ENCODE measurements at places on chromosomes 13 and 19. TPM values are rescaled to one million over a fixed set of nuclear protein-coding genes. Genes with fewer than 3 reads are reported as not detected.

- H3K27me3 ChIP-seq, result no peaks in the 10 kb centered on the region
- no peak overlapping the region for H3K27ac ChIP-seq
- no peaks in the 10 kb centered on the region for H3K4me1 ChIP-seq
- DNase-seq, result no peak
Observed at GRCh38 chr13:55199134-55199533, 1941.6 kb upstream of the PRR20A start.

DNA sequence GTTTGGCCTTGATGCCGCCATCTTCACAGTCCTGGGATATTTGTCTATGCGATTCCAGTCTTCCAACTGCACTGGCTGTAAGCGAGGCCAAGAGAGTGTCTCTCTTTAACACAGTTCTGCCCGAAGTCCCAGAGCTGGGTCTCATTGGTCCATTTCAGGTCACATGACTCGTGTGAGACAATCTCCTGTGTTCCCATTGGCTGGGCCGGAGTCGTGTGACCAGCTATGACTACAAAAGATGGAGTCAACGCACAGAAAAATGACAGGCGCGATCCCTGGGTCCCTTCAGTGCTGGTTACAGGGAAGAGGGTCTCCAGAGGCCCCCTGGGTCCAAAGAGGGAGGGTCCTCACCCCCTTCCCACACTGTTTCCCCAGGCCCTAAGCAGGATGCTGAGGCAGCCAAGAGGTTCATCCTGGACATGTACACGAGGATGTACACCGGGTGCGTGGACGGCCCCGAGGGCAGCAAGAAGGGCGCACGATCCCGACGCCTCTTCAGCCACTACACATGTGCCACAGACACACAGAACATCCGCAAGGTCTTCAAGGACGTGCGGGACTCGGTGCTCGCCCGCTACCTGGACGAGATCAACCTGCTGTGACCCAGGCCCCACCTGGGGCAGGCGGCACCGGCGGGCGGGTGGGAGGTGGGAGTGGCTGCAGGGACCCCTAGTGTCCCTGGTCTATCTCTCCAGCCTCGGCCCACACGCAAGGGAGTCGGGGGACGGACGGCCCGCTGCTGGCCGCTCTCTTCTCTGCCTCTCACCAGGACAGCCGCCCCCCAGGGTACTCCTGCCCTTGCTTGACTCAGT lies 15.9 kb upstream of the S1PR4 start:
- no peaks in the 10 kb centered on the region for H3K27me3 ChIP-seq
- no peaks in the 10 kb centered on the region for H3K4me1 ChIP-seq
- H3K4me3 ChIP-seq, result no peak overlapping the region
- no peak overlapping the region for H3K27ac ChIP-seq
- DNase-seq, result no peak

- H3K27ac ChIP-seq, result no peak overlapping the region
- no peaks in the 10 kb centered on the region for H3K4me1 ChIP-seq
- DNase-seq, result no peak
Observed at GRCh38 chr13:102033857-102034331, 368.0 kb downstream of the FGF14 start.

DNA sequence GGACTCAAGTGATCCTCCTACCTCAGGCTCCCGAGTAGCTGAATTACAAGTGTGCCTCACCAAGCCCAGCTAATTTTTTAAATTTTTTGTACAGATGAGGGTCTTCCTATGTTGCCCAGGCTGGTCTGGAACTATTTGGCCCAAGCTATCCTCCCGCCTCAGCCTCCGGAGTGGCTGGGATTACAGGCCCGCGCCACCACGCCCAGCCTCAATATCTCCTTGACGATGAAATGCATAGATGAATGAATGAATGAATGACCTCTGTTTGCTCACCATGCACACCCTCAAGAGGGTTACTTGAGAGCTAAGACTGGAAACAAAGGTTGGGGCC lies 14.9 kb upstream of the AP1M2 start:
- H3K4me1 ChIP-seq, result peaks cover 31% of the 10 kb centered on the region
- peak overlapping the region; percentile 92 for H3K4me3 ChIP-seq
- no peak for DNase-seq
- peak overlapping the region; percentile 89 for H3K27ac ChIP-seq

DNA sequence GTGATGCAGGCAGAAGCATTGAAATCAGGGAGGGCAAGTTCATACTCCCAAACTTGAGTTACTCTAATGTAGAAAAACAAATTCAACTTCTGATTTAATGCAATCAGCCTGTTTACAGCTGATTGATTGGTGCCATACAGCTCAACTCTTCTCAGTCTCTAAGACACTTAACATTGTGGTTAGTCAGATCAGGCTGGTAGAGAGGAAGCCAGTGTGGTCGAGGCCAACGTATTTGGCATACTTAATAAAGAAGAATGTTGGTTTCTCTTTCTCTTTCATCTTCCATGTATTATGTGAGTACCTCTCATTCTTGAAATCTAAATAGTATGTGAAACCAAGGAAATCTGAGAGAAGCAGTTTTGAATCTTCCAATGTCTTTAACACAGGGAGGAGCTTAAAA lies 255.0 kb upstream of the SLITRK1 start:
- H3K36me3 ChIP-seq, result no peaks in the 10 kb centered on the region
- H3K4me1 ChIP-seq, result no peaks in the 10 kb centered on the region
- no peak overlapping the region for H3K4me3 ChIP-seq
- no peaks in the 10 kb centered on the region for H3K27me3 ChIP-seq
- no peak for DNase-seq

Gene CACNG7
- polyA plus RNA-seq, result not detected

Gene NOVA2
- polyA plus RNA-seq, result 10.7 TPM

Gene SLC46A3
- polyA plus RNA-seq, result 3.4 TPM

DNA sequence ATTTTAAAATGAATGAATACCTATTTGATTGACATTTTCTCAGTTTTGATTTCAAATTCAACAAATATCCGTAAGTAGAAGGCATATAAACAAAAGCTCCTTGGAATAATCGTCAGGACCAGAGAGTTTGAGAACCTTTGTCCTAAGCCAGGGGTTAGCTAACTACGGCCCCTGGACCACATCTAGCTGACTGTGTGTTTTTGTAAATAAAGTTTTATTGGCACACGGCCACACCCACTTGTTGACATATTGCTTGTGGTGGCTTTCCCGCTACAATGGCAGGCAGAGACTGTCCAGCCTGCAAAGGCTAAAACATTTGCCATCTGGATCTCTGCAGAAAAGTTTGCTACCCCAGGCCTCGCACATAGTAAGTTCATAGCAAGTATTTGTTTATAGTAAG lies 83.4 kb downstream of the GNG7 start:
- no peaks in the 10 kb centered on the region for H3K36me3 ChIP-seq
- DNase-seq, result no peak

DNA sequence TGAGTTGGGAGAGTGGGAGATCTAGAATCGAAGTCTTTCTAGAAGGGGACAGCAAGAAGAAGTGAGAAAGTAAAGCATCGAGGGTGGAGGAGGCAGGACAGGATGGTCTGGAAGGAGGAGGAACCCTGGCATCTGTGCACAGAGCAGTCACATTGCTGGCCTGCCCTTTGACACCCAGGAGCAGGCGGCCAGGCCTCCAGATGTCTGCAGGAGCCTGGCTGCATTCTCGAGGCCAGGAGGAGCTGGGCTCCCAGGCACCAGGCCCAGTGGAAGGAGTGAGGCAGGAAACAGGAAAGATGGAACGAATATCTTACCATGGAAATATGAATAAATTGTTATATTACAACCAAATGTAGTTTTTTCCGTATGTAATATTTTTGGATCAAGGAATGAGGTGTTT lies 27.7 kb upstream of the ARGLU1 start:
- H3K27me3 ChIP-seq, result no peaks in the 10 kb centered on the region
- no peak overlapping the region for H3K27ac ChIP-seq
- H3K4me1 ChIP-seq, result peaks cover 20% of the 10 kb centered on the region
- H3K36me3 ChIP-seq, result no peaks in the 10 kb centered on the region
- H3K4me3 ChIP-seq, result no peak overlapping the region

GRCh38 chr19:2214251-2214650 lies 21.9 kb downstream of the PLEKHJ1 start:
- no peaks in the 10 kb centered on the region for H3K27me3 ChIP-seq
- peaks cover 100% of the 10 kb centered on the region for H3K36me3 ChIP-seq
- H3K4me3 ChIP-seq, result no peak overlapping the region
- no peak for DNase-seq
- H3K4me1 ChIP-seq, result peaks cover 10% of the 10 kb centered on the region
- H3K27ac ChIP-seq, result no peak overlapping the region

- H3K27me3 ChIP-seq, result no peaks in the 10 kb centered on the region
- H3K27ac ChIP-seq, result peak overlapping the region; percentile 91
- H3K36me3 ChIP-seq, result peaks cover 25% of the 10 kb centered on the region
- H3K4me3 ChIP-seq, result peak overlapping the region; percentile 80
Observed at GRCh38 chr19:15419413-15420025, 731 bp upstream of the AKAP8L start.

Gene ZNF793
- polyA plus RNA-seq, result 1.8 TPM

DNA sequence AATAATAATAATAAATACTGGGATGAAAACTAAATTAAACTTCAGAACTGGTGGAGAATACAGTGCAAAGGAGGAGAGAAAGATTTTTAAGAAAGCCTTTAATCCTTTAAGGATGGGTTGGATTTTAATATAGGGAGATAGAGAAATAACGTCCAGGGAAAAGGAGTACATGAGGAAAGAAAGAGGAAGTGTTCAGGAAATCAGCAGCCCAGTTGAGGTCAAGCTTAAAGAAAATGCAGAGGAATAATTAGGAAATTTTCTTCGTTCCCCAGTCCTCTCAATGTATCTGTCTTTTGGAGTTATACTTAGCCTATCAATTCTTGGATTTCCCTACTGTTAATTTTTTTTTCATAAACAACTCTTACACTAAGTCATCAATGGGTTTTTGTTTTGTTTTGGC lies 47.7 kb downstream of the INTS6 start:
- H3K36me3 ChIP-seq, result no peaks in the 10 kb centered on the region
- H3K4me1 ChIP-seq, result peaks cover 9% of the 10 kb centered on the region
- no peak overlapping the region for H3K27ac ChIP-seq
- H3K4me3 ChIP-seq, result no peak overlapping the region

Gene CCNA1
- polyA plus RNA-seq, result 0.23 TPM

Gene PIN1
- 105 TPM for polyA plus RNA-seq

Gene SIGLEC5
- polyA plus RNA-seq, result not detected

DNA sequence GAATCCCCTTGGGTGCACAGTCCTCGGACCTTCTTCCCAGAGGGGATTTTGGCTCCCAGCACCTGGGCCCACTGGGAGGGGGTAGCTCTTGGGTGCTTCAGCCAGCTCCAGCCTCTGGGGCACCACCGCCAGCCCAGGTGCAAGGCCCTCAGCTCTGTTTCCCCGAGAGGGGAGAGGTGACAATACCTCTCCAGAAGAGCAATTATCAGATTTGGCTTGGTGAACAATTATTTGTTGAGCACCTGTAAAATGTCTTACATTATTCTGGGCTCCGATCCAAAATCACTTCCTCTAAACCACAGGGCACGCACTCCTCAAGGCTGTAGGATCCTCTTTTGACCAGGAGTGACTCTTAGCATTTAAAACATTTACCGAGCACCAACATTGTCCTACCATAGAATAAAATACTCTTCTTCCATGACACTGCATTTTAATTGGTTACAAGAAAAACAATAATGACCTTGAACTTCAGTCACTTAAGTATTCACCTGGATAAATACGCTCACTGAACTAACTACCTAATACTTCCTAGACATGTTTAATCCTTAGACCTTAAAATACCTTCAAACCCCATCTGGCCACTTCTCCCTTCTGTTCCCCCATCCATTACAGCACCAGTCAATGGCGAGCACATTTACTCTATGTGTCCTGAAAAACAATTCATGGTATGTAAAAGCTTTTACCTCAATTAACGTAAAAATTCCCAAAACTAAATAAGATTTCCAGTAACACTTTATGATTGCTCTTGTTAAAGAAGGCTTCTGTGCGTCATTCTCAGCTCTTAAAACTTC lies 54.8 kb downstream of the ABCC4 start:
- H3K4me3 ChIP-seq, result no peak overlapping the region
- DNase-seq, result no peak
- no peaks in the 10 kb centered on the region for H3K4me1 ChIP-seq
- no peaks in the 10 kb centered on the region for H3K36me3 ChIP-seq

Gene RYR1
- polyA plus RNA-seq, result 0.46 TPM

GRCh38 chr13:33189470-33189869 lies 96.1 kb downstream of the STARD13 start:
- no peak overlapping the region for H3K27ac ChIP-seq
- no peak overlapping the region for H3K4me3 ChIP-seq
- no peak for DNase-seq
- peaks cover 4% of the 10 kb centered on the region for H3K36me3 ChIP-seq
- no peaks in the 10 kb centered on the region for H3K27me3 ChIP-seq

DNA sequence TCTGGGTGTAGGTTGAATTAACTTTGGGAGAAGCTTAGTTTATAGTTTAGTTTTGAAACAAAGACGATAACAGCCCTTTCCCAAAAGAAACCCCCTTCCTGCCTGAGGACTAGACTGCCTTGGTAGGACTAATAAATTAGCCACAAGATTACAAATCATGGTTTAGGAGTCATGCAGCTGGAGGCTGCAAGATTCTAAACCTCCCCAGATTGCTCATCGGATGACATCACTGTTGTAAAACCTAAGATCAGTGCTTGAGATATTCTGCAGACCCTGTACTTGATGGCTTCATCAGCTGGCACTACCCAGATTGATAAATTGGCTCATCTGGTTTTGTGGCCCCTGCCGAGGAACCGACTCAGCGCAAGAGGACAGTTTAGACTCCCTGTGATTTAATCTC lies 35.9 kb upstream of the MPHOSPH8 start:
- no peaks in the 10 kb centered on the region for H3K36me3 ChIP-seq
- no peak overlapping the region for H3K27ac ChIP-seq
- no peak overlapping the region for H3K4me3 ChIP-seq
- H3K27me3 ChIP-seq, result peaks cover 14% of the 10 kb centered on the region
- DNase-seq, result no peak
- peaks cover 11% of the 10 kb centered on the region for H3K4me1 ChIP-seq

DNA sequence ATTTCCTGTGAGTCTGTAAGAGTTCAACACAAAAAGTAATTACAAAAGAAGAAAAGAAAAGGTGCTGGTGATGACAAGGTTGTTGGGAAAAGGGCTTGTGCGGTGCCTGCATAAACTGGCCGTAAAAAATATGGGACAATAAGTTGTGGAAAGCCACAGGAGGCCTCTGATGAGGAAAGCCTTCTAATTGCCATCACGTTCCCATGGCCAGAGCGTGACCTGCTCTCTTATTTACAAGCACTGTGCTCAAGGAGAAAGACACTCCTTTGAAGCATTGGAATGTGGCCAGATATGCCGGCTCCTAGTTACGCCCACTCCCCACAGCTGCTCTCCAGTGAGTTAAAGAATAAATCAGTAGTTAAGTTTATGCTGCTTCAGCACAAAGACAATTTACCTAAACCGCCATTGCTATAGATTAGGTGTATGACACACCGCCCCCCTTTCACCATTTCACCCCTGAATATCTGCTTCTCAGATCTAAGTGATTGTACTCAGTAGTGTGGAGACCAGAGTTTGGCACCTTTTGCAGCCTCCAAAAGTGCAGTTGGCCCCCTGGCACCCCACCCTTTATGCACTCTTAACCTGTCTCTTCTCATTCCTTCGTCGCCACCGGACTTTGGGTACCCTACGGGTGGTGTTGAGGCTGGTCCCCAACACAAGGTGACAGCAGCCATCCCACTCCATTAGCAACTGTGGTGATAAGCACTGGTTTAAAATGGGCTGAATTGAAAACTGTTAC lies 8.1 kb upstream of the PGLYRP1 start:
- H3K27me3 ChIP-seq, result no peaks in the 10 kb centered on the region
- no peak for DNase-seq
- H3K36me3 ChIP-seq, result no peaks in the 10 kb centered on the region
- no peak overlapping the region for H3K27ac ChIP-seq
